ENCODE measurements at places on chromosomes 2 and 18.

DNA sequence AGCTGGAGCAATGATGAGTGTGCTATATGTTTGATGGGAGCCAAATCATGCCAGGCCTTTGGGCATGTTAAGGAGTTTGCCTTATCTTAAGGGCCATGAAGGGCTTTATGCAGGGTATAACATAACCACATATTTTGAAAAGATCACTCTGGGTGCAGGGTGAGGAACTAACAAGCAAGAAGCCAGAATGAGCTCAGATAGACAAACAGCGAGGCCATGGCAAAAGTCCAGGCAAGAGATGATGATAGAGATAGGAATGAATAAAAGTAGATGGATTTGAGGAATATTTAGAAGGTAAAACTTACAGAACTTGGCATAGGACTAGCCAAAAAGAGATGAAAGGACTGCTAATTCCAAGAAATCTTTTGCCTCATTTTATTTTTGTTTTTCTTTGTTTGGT, 6.7 kb downstream of the GALNT3 start:
- DNase-seq, result no peak

- DNase-seq, result peak; percentile 76
Measured at GRCh38 chr2:232869138-232870017, 686 bp upstream of the SNORC start.

GRCh38 chr2:74002505-74003421, 18.1 kb downstream of the TET3 start:
- peak; percentile 99 for DNase-seq

- DNase-seq, result no peak
Measured at GRCh38 chr2:200354833-200355751, 48.6 kb downstream of the SPATS2L start.

DNA sequence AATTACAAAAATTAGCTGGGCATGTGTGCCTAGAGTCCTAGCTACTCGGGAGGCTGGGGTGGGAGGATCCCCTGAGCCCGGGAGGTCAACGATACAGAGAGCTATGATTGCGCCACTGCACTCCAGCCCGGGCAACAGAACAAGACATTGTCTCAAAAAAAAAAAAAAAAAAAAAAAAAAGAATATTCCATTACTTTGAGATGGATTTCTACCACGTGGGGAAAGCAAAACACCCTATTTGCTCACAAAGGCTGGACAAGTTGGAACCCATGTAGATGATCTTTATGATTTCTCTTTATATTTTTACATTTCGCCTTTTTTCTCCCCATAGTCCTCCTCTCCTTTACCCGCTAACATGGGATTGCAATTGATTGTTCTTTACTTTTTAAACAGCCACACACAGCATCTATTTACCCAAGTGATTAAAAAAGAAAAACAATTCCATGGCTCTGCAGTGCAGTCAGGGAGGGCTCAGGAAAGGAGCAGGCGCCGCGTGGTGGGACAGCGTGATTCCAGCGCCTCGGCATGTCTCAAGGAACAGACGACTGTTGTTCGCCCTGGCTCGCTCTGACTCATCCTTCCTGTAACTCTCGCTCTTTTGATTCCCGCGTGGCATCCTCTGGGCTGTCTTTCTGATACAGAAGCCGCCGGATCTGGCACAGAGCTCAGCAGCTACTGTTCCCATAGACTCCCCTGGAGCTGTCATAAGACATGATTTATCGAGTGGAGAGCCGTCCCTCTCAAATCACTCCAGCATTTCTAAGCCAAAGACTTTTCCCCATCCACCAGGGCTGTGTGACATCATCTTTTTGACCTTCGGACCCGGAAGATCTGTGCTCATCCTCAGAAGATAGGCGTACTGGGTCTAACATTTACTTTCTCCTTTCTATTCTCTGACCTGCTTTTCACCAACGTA, 230.4 kb upstream of the AGAP1 start:
- DNase-seq, result peak; percentile 91

GRCh38 chr2:67374949-67375348, 22.2 kb upstream of the ETAA1 start:
- DNase-seq, result no peak

DNA sequence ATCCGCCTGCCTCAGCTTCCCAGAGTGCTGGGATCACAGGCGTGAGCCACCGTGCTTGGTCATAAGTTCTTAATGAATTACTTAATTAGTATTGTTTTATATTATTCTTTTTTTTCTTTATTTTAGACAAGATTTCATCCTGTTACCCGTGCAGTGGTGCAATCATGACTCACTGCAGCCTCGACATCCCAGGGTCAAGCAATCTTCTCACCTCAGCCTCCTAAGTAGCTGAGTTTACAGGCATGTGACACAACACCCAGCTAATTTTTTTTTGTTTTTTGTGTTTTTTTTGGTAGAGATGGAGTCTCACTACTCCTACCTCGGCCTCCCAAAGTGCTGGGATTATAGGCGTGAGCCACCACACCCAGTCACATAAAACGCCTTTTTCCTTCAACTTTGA, 17.3 kb downstream of the C2orf42 start:
- DNase-seq, result no peak

- DNase-seq, result peak; percentile 90
Measured at GRCh38 chr2:119387381-119388129, 20.8 kb downstream of the DBI start.

DNA sequence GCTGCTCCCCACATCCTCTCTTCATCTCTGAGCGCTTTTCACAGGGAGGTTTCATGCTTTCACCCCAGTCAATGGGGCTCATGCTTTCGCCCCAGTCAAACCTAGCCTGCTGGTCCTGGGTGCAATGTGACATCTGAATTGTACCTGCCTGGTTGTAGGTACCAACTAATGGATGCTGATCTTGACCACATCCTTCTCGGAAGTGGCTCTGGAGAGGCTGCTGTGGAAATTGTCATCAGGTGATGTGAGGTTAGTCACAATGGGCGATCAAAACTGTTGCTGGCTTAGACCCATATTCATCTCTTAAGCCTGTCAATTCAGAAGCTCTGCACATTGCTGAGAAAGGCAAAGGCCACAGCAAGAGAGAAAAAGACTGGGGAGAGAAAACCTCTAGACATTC, 32.7 kb upstream of the ALKAL2 start:
- DNase-seq, result no peak

DNA sequence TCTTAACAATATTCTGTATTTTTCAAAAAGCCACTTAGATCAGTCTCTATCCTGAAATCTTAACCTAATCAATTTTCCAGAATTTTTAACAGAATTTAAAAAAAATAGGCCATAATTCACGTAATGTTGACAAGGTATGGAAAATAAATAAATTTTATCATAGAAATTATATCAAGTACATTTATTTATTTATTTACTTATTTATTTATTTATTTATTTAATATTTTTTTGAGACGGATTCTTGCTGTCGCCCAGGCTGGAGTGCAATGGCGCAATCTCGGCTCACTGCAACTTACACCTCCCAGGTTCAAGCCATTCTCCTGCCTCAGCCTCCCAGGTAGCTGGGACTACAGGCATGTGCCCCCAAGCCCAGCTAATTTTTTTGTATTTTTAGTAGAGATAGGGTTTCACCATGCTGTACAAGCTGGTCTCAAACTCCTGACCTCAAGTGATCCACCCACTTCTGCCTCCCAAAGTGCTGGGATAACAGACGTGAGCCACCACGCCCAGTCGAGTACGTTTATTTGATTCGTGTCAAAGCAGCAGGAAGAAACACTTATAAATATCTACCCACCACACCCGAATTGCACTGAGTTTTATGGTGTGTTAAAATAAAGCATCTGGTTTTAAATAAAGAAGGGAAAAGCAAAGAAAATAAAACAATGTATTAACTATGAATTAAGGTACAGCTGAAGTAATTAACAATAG, 60.1 kb downstream of the DSC3 start:
- DNase-seq, result peak; percentile 21

GRCh38 chr2:28025123-28025522, 134.6 kb downstream of the BABAM2 start:
- DNase-seq, result no peak

All from osteoblast (primary cell).